ENCODE measurements at places on chromosomes 1 and 21.
A peak's percentile ranks its signal among the peaks of the same experiment; 100 is the strongest.

GRCh38 chr1:228646717-228647522 lies 88.4 kb upstream of the RHOU start:
- peak; percentile 23 for DNase-seq

DNA sequence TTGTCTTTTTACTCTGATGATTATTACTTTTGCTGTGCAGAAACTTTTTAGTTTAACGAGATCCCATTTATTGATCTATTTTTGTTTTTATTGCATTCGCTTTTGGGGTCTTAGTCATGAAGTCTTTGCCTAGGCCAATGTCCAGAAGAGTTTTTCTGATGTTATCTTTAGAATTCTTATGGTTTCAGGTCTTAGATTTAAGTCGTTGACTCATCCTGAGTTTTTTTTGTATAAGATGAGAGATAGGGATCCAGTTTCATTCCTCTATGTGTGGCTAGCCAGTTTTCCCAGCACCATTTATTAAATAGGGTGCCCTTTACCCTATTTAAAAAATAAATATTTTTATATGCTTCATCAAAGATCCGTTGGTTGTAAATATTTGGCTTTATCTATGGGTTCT lies 13.2 kb downstream of the MAN1C1 start:
- no peak for DNase-seq

- DNase-seq: no peak
Measured at GRCh38 chr1:57167997-57168396, 202.2 kb upstream of the C8B start.

DNA sequence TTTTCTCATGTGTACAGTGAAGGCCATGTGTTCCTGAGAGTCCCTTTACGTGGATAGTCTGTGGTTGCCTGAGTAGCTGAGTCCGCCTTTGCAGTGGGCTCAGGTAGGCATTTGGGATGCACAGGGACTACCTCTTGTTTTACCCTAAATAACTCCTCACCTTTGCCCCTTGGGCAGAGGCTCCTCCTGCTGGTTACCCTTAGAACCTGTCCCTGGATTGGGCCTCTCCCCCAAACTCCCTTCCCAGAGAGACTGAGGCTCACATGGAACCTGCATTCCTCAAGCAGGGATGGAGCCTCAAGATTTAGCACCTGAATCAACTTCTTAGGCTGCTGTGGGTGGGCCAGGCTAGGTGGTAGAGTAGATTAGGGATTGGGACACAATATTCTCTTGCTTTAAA lies 111.7 kb downstream of the FOXD2 start:
- no peak for DNase-seq

- DNase-seq: no peak
Measured at GRCh38 chr1:59669752-59670312, 144.9 kb upstream of the HOOK1 start.

DNA sequence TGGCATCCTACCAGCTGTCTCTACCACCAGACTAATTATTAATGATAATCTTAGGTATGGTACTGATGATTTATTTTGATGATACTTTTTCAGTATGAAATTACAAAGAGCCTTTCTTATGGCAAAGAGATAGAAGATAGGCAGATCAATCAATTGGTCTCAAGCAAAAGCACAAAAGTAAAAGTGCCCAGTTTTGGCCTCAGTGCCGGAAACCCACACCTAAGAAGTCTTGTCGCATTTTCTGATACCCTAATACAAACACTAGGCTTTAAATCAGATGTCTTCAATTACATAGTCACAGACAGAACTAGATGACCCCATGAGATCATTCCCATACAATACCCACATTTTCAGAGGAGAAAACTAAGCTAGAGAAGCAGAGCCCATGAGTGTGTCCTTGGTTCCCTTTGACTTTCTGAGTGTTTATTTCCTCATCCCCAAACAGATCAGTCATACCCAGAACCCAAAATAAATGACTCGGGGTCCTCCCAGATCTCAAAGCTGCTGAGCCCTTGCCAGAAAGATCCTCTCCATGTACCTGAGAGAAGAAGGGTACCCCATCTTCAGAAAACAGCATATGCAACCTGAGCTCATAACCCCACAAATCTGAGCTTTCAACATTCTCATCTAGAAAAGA lies 7.7 kb downstream of the ITPKB start:
- no peak for DNase-seq

DNA sequence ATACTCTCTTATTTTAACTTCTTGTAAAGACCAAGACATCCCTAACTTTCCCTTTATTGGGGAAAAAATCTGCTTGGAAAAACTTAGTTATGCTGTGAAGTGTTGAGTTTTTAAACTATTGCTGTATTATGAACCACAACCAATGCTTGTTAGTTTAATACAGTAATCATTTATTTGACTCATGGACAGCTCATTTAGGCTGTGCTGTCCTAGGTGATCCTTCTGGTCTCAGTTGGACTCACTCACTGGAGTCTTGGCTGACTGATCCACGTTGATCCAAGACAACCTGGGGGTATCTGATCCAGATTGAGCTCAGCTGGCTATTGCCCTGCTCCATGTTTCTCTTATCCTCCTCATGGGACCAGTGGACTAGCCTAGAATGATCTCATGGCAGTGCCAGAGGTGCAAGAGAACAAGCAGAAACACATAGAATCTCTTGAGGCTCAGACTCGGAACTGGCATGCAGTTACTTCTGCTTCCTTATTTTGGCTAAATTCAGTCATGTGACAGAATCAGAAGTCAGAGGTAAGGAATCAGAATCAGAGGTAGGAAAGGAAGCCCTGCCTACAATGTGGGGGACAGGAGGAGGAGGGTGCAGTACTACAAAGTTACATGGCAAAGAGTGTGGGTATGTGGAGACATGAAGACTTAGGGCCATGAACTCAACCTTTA lies 156.5 kb downstream of the FGGY start:
- no peak for DNase-seq

GRCh38 chr1:186476264-186477040 lies 15.5 kb upstream of the PDC start:
- no peak for DNase-seq

Measured in K562 (cell line).